ENCODE measurements at places on chromosomes 16 and 17.

DNA sequence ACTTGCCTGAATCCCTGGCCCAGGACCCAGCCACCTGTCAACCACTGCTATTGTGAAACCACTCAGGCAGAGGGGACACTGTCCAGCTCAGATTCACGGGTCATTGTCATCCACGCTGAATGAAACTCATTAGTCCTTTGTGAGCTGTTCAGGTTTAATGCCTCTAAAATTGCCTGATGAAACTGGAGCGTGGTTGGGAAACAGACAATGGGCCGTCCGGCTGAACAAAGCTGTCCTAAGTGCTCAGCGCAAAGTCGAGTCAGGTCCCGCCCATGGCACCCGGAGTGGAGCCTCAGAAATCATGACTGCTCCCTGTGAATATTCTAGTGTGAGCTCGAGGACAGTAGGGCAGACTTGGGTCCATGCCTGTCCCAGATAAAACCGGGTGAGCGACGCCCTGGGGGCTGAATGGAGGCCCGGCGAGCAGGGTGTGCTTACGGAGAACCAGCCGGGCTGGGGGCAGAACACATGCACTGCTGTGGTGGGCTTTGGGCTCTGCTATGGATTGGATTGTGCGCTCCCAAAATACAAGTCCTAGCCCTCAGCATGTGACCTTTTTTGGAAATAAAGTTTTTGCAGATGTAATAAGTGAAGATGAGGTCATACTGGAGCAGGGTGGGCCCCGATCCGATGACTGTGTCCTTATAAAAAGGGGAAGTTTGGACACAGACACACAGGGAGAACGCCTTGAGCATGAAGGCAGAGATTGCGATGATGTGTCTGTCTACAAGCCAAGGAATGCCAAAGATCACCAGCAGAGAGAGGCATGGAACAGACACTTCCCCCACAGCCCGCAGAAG is 12.9 kb upstream of the CMIP start:
- no peak for DNase-seq

GRCh38 chr17:77973953-77974352 is 15.4 kb downstream of the TNRC6C start:
- DNase-seq = no peak

GRCh38 chr17:75773121-75773807 is 8.3 kb upstream of the GALK1 start:
- no peak for DNase-seq

GRCh38 chr16:86483-86952 is 8.5 kb downstream of the MPG start:
- DNase-seq = no peak

DNA sequence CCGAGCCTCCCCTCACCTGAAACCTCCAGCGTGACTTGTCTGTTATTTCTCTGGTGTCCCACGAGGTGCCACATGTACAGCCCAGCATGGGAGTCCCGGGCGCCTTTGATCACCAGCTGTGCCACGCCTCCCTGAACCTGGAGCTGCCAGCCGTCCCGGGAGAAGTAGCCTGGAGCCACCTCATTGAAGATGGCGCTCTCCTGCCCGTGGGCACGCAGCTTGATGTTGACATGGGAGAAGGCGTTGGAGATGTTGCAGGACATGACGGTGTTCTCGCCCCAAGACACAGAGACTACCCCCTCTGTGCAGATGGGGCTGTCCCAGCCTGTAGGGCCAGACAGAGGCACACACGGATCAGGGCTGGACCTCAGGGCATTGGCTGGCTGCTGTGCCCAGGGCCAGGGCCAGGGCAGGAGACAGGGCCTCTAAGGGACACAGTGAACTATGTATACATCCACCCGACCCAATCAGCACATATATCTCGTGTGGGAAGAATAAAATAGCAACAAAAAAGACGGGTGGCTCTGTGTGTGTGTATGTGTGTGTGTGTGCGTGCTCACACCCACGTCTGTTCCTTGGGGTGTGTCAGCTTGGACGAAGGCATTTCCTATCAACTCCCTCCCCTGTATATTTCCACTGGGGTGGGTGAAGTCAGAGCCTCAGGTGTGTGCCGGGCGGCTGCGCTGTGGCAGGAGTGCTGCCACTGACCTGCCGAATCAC is 7.3 kb upstream of the CD7 start:
- DNase-seq = no peak

GRCh38 chr17:77481476-77482374 is 341.0 kb downstream of the SEC14L1 start:
- DNase-seq = no peak

DNA sequence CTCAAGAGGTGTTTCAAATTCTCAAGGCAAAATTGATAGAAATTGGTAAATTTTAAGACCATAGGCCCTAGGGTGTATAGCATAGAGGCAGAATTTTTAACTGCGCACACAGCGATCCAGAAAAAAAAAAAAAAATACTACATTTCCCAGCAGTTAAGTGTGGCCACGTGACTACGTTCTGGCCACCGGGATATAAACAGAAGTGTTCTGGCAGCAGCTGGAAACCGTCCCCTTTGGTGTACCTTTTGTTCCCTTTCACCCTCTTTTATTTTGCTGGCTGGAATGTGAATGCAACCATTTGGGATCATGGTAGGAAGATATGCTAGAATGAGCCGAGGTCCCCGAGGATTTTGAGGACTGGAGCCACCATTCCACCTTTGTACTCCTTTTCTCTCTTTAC is 52.7 kb upstream of the AKAP1 start:
- DNase-seq = no peak
